ENCODE measurements at places on chromosomes 12 and 14.

DNA sequence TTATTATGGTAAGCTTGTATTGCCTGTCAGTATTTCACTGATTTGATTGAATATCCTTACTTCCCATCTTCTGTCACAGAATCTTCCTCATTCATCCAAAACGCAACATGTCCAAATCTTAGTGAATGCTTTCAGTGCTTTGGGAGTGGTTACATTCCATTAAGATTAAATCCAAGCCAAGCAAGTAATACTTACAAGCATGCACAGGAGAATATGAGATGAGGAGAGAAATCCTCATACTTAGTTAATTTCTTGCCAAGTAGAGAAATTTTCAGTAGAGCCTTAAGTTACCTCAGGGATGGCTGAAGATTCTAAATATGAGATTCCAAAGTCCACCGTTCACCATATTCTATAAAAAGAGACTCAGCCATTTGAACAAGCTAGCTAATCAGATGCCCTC, 316.0 kb downstream of the RAD51B start:
- DNase-seq = no peak

DNA sequence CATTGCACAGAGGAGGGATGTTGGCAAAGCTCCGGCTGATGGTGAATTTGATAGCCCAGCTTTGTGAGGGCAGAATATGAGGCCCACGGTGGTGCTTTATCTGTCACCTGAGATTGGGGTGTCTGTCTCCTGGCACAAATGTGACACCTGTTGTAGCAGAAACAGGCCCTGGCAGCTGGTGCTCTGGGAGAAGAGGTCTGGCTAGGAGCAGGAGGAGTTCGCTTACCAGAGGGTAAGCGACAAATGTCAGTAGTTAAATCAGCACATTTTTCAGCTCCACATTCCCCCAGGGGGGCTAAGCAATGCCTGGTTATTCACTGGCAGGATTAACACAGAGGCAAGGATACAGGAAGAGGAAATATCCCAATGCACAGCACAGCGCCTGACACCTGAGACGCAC, 71.1 kb downstream of the B4GALNT3 start:
- DNase-seq = no peak

DNA sequence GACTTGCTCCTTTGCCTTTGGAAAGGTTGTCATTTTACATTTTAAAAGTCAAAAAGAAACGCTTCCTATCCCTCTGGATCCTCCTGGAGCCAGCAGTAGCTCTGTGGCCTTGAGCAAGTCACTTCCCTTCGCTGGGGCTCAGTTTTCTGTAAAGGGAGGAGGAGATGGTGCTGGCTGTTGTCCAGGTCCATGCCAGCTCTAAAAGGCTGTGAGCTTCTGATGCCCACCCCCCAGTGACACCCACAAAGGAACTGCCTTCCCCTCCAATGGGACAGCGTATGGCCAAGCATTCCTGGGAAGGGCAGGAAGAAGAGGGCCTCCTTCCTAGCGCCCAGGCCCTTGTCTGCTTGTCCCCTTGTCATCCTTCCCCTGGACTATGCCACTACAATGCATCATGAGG, 81.5 kb downstream of the NTF3 start:
- no peak for DNase-seq

DNA sequence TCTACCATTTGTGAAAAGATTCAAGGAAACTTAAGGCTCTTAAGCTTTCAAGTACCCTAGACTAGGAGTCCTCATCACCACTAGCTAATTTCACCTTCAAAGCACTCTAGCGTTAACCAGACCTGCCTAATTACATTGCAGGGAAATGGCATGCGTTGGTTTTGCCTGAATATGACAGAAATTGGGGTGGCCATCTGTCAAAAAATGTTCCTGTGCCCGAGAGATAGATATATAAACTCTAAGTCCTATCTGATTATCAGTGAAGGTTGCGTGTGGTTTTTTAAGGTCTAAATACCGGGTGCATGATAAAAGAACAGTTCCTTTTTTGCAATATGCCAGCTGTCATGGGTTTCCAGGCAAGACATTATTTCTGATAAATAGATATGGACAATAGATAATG, 48.3 kb downstream of the SPRING1 start:
- no peak for DNase-seq

GRCh38 chr12:9727813-9728212, 5.1 kb downstream of the CLECL1 start:
- DNase-seq = no peak

GRCh38 chr12:124233041-124233796, 61.7 kb upstream of the RFLNA start:
- no peak for DNase-seq

- no peak for DNase-seq
Observed at GRCh38 chr12:65825507-65826352, 1.4 kb downstream of the HMGA2 start.

GRCh38 chr14:37145395-37145794, 27.0 kb downstream of the SLC25A21 start:
- no peak for DNase-seq

- peak; percentile 32 for DNase-seq
Observed at GRCh38 chr14:22319526-22320361, 269.3 kb downstream of the DAD1 start.

DNA sequence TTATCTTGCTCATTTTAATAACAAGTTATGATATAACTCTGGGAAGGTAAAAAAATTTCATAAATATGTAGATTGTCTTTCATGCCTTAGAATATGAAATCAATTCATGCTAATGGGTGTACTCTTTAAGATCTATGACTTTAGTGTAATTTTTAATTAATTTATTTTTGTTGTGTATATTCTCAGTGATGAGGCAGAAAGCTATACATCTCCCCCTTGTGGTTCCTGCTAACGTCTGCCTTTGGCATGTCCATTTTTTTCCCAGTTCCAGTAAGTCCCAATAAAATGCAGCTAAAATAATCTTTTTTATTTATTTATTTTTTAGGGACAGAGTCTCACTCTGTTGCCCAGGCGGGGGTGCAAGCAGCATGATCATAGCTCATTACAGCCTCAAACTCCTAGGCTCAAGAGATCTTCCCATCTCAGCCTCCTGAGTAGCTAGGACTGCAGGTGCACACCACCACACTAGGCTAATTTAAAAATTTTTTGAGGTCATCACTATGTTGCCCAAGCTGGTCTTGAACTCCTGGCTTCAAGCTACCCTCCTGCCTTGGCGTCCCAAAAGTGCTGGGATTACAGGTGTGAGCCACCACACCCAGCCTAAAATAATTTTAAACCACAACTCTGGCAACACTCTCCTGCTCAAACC, 3.3 kb upstream of the CHURC1 start:
- no peak for DNase-seq

DNA sequence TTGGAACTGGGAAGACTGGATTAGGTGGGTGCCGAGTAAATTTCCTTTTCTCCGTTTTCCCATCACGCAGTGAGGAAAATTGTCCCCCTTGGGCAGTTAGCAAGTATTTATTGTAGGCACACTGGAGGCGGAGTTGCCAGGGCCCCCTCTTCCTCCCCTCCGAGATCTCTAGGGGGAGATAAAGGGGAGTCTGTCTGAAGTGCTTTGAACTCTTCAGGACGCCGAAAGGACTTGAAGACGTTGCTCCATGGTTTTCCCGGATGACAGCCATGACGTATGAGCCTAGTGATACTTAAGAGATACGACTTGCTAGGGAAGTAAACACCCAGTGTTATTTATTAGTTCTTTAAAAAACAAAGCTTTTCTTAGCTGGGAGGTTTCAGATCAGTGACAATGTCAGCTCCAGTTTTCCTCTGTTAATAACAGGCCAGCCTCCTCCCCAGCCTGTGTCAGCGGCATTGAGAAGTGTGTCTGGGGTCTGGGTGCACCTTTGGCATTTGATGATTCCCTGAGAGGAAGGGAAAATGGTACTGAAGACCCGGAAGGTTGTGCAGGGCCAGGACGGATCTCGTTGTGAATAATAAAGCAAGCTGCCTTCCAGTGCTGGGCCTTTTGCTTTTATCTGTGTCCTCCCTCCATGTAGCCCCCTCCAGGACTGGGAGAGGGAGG, 78.7 kb downstream of the TSPAN9 start:
- DNase-seq = no peak

DNA sequence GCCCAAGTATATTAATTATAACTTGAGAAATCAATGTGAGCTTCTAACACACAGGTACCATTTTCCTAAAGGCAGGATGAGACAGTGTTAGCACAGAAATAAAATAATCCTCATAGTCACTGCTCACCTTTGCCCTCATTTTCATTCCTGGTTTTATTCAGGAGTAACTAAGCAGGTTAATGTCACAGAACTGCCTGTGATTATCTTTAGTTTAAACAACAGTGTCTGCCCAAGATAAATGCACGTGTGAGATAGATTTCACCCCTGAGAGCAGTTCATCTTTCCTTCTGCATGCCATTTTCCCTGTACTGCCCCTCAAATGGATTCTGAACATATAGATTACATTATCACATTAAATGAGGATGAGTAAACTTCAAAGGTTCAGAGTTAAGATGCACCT, 250.7 kb downstream of the RMST start:
- no peak for DNase-seq

GRCh38 chr14:70585231-70585630, 15.2 kb downstream of the MED6 start:
- DNase-seq = no peak

- no peak for DNase-seq
Observed at GRCh38 chr12:10392394-10392930, 2.6 kb upstream of the KLRK1 start.

DNA sequence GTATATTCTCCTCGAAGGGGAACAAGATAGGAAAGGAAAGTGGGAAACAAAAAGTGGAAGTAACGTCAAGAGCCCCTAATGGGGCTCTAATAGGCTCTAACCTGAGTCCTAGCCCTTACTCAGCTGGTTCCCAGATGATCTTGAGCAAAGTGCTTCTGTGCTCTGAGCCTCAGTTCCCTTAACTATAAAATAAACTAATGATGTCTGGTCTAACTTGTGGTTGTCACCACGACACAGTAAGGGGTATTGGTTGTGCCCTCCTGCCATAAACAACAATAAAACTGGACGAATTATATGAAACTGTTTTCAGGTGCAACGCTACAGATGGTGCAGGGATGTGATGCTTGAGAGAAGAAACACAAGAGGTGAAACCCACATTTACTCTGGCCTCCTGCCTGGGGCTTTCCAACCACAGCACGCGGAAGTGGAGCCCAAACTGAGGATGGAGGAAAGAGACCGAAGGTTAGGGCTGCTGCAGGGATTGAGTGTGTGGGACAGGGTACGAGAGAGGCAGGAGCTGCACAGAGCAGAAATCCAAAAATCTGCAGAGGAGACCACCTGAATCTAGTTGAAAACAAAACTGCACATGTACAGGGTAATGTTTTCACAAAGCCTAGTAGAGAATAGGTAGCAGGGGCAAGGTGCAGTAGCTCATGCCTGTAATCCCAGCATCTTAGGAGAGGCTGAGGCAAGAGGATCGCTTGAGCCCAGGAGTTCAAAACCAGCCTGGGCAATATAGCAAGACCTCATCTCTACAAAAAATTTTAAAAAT, 45.6 kb upstream of the BCL2L14 start:
- no peak for DNase-seq

Data from NT2/D1 (cell line).